ENCODE measurements at places on chromosomes 7 and 10. TPM values are rescaled to one million over a fixed set of nuclear protein-coding genes. Genes with fewer than 3 reads are reported as not detected.
A peak's percentile ranks its signal among the peaks of the same experiment; 100 is the strongest.

DNA sequence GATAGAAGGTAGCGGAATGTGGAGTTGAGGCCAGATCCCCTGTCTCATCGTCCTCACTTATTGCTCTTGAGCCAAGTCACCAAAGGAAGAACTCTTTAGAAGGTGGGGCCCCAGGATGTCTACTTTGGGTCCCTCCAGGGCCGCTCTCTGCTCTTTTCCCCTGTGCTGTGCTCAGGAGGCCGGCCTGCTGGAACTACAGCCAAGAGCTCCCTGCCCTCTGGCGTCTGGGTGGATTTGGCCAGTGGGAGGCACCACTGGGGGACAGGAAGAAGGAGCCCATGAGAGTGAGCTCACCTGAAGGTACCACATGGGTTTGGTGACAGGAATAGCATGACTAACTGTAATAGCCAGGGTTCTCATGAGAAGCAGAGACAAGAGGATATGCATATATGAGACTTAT is 97.7 kb upstream of the FAM180A start:
- no peak for DNase-seq

DNA sequence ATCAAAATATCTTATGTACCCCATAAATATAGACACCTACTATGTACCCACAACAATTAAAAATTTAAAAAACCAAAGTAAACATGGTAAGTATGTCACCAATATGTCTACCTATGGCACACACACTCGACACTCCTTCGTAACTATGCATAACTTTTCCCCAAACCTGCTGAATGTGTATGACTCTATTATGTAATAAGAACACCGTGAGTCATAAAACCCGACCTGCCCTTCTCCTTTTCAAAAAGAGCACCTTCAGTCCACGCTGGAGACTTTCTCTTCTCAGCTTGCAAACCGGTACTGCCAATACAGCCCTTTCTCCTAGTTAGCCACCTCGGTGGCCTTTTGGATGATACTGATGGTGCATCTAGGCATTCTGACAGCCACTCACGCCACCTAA is 186.3 kb downstream of the PRPF18 start:
- DNase-seq: no peak

DNA sequence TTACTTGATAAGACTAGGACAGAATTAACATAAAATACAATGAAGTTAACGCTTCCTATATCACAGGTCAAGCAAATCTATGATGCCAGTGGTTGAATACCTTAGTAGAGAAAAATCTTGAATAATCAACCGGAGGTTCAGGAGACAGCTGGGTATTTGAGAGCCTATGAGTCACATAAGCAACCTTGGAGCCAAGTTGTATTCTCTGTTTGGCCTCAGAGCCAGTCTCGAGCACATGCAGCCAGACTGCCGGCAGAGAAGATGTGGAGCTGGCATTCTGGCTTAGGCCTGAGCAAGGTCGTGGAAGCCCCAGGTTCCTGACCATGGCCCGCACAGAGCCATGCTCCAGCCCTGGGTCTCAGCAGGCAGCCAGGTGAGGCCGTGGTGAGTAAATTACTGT is 90.3 kb downstream of the FAM204A start:
- no peak for DNase-seq

GRCh38 chr7:157177333-157177982 is 38.7 kb downstream of the UBE3C start:
- DNase-seq: no peak

GRCh38 chr10:78543749-78544362 is 510.2 kb downstream of the RPS24 start:
- DNase-seq: peak; percentile 35

GRCh38 chr10:30999070-30999712 is 32.5 kb downstream of the ZNF438 start:
- DNase-seq: peak; percentile 28

- DNase-seq: no peak
Observed at GRCh38 chr10:57624066-57624465, 643.6 kb downstream of the IPMK start.

DNA sequence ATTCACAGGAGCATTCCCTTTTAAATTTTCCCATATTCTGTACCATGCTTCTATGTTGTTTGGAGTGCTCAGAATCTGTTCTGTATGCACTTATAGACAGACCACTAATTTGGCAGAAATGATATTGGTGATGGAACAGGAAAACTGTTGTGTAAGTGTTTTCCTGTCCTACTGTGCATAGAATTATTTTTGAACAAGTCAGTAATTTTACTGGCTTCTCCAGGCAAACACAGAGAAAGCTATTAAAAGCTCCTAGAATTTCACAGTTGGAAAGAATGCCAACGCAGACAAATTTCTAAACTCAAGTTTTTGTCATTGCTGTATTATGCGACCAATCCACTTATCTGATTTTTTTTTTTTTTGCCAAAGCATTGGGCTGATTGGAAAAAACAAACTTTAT is 55.7 kb downstream of the ANKMY2 start:
- DNase-seq: no peak

DNA sequence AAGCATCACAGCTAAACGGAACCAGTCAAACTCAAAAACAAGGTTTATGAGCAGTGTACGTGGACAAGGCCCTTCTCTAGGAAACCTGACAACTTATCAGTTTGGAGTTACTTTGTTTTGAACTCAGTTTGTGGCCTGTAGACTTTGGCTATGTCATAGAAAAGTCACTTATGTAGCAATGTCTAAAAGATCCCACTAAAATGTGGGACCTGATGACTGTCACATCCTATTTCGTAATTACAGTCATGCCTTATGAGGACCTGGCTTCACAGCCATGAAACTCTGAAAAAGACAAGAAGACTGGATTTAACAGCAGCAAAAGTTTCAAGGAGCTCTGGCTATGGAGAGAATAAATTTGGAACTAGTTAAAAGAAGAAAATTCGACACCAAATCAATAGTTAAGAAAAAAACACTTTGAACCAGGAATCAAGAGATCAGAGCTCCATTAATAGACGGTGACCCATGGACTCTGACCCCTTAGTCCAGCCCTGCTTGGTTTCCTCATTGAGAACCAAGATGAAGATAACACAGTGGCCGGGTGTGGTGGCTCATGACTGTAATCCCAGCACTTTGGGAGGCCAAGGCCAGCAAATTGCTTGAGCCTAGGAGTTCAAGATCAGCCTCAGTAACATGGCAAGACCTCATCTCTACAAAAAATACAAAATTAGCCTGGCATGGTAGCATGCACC is 204.3 kb downstream of the SFMBT2 start:
- DNase-seq: no peak

DNA sequence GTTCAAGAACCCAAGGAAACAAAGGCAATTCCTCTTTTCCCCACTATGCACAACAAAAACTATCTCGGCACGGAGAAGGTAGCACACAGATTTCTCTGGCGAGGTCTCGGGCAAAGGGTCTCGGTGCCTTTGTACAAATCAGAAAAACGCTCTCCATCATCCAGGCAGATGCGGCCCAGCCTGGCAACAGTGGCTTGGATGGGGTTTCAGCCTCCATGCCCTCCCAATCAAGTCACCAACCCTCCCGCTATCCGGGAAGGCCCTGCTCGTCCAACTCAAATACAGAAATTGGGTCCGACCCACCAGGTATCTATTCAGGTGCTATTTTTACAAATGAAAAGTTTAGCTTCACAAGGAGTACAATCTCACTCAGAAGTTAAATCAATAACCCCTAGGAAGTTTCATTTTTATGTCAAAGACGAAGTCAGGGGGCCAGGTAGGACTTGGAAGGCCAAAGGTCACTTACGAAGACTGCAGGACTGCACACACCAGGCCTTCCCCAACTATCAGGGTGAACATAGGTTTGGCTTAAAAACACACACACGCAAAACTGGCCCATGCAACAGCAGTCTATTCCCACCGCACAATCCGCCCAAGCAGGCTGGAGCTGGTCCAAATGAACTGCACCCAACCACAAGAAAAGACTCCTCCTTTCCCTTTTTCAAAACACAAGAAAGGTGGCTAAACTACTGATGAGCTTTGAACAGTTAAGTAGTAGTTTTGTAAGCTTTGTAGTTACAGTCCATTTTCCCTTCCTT is 43.0 kb downstream of the GNA12 start:
- peak; percentile 24 for DNase-seq

DNA sequence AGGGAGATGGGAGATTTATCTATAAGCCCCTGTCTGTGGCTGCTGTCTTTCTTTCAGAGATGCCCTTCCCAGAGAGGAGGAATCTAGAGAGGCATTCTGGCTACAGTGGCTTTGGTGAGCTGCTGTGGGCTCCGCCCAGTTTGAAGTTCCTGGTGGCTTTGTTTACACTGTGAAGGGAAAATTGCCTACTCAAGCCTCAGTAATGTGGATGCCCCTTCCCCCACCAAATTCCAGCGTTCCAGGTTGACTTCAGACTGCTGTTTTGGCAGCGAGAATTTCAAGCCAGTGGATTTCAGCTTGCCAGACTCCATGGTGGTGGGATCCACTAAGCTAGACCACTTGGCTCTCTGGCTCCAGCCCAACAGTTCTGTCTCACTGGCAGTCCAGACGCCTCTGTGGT is 951.6 kb downstream of the CCSER2 start:
- DNase-seq: no peak

DNA sequence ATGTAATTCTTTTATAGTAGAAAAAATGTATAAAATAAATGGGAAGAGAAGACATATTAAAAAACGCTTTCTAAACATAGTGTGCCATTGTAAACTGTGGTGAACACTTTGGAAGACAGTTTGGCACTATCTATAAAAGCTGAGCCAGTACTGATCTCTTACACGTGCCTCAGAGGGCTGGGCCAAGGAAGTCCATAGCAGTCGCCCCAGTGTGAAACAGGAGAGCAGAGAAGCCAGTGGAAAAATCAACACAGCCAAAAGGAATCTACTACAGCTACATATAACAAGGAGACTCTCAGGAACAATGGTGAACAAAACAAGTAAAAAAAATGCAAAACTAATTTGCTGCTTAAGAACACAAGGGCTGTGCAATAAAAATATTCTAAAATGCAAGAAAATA is 20.6 kb downstream of the SEPHS1 start:
- DNase-seq: no peak

- peak; percentile 44 for DNase-seq
Observed at GRCh38 chr10:110365356-110366143, 60.8 kb upstream of the SMNDC1 start.

DNA sequence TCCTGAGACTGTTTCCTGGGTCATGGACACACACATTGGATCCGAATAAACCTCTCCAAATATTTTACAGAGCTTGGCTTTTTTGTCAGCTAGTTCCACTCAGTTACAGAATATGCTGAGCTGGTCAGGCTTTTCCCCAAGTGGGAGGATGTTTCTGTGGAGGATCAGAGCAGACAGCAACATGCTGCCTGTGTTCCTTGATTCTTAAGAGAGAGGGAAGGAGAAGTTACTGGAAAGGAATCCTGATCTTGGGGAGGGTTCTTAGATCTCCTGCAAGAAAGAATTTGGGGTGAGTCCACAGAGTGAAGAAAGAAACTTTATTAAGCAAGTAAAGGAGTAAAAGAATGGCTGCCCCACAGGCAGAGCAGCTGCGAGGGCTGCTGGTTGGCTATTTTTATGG is 76.8 kb upstream of the RPA3 start:
- no peak for DNase-seq

DNA sequence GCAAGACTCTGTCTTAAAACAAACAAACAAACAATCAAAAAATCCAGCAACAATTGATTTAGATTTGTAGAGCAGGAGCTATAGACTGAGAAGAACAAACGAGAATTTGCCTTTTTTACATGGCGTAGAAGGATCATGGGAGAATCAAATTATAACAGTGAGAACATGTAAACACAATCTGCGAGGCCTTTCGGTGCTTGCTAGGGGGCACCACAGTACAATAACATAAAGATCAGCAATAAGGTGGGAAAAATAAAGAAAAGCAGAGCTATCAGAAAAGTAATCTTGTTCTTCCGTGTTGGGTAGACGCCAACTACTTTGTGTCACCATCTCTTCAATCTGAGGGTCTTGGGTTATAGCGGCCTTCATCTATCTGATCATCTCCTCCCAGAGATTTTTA is 82.2 kb downstream of the NOD1 start:
- no peak for DNase-seq

Gene PLEKHS1
- total RNA-seq: 0.09 TPM

Gene TMEM168
- total RNA-seq: 18.3 TPM

Gene GIMAP2
- total RNA-seq: 40.1 TPM

Gene TMEM273
- total RNA-seq: 28.0 TPM

Gene EMX2
- total RNA-seq: not detected

Gene PLA2G12B
- total RNA-seq: not detected

Gene PCLO
- not detected for total RNA-seq
